ENCODE measurements at places on chromosomes 6 and 20.

DNA sequence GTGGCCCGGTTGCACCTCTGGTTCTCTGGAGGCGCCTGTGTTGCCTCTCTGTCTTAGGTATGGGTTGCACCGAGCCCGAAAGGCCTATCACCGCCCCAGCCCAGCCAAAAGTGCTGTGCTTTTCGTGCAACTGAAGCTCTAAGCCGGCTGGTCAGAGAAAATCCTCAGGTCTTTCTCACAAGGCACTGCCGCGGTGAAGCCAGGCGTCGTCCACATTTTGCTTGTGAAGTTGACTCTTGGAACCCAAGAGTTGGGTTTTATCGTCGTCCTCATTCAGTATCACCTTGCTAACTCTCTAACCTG, 726 bp upstream of the EMILIN3 start:
- DNase-seq: no peak

- DNase-seq: no peak
Measured at GRCh38 chr6:53627391-53628218, 38.0 kb downstream of the KLHL31 start.

DNA sequence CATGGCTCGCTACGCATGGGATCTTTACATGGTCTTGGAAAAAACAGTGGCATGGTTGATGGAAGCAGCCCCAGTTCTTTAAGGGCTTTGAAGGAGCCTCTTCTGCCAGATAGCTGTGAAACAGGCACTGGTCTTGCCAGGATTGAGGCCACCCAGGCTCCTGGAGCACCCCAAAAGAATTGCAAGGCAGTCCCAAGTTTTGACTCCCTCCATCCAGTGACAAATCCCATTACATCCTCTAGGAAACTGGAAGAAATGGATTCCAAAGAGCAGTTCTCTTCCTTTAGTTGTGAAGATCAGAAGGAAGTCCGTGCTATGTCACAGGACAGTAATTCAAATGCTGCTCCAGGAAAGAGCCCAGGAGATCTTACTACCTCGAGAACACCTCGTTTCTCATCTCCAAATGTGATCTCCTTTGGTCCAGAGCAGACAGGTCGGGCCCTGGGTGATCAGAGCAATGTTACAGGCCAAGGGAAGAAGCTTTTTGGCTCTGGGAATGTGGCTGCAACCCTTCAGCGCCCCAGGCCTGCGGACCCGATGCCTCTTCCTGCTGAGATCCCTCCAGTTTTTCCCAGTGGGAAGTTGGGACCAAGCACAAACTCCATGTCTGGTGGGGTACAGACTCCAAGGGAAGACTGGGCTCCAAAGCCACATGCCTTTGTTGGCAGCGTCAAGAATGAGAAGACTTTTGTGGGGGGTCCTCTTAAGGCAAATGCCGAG, 78.2 kb downstream of the ASXL1 start:
- no peak for DNase-seq

- DNase-seq: no peak
Measured at GRCh38 chr6:41228096-41228495, at the start of gene TREML4. TREML4 (plus strand) TSS chr6:41228349; CDS start chr6:41228428, 79 bp downstream.

DNA sequence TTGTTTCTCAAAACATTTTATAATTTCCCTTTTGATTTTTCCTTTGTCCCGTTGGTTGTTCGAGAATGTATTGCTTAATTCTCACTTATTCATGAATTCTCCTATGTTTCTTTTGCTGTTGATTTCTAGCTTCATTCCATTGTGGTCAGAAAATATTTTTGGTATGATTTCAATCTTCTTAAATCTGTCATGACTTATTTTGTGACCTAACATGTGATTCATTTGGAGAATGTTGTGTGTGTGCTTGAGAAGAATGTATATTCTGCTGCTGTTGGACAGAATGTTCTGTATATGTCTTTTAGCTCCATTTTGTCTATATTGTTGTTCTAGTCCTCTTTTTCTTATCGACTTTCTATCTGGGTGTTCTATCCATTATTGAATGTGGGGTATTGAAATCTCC, 286.2 kb upstream of the RNF217 start:
- peak; percentile 5 for DNase-seq

- DNase-seq: no peak
Measured at GRCh38 chr20:5508044-5508443, 191.3 kb upstream of the PROKR2 start.

GRCh38 chr20:14126856-14127255, 131.5 kb downstream of the MACROD2 start:
- no peak for DNase-seq

DNA sequence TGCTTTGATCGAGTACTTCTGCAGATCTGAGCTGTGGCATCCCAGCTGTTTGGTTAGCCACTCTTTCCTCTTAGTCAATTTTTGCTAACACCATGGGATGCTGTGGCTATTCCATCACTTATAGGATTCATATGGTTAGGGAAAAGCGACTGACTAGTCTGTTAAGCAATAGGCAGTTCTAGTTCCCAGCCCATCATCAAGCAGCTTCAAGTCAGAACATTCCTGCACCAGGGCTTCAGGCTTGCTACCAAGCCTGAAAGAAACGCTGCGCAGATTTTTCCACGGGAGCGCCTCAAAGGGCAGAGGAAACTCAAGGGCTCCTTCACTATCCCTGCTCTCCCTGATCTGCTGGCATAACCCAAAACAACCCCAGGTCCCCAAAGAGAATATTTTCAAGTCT, 159.8 kb upstream of the SUPT3H start:
- DNase-seq: no peak

DNA sequence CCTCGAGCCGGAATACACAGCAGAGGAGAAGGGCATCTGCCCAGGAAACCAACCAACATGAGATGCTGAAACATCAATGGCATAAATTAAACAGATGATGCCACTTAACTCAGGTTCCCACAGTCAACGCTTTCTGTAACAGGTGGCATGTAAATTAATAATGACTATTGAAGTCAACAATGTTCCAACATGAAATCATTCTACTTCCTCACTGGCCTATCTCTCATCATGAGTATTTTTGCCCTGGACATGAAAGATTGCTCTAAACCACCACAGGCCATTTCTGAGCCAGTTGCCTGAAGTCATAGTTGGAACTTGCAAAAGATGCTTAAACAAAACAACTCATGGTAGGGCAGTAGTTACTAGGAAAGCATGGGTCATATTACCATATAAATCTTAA, 397.9 kb upstream of the JARID2 start:
- DNase-seq: no peak

Data from kidney epithelial cell (primary cell).